ENCODE measurements at places on chromosomes 13 and 19.

GRCh38 chr13:97369261-97369893, 64.6 kb upstream of the RAP2A start:
- DNase-seq = no peak

DNA sequence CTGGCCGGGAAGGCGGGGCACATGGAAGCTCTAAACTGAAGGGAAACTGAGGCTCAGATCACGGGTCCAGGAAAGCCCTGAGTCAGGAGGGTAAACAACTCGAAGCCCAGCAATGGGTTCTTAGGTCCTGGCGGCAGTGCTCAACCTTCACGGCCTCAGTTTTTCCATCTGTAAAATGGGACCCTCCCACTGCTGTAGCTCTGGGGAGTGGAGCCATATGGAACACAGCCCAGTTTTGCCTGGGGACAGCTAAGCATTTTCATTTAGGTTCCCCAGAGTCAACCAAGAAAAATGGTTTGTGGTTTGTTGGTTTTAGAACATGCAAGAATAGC, 30.4 kb downstream of the CEBPG start:
- no peak for DNase-seq

DNA sequence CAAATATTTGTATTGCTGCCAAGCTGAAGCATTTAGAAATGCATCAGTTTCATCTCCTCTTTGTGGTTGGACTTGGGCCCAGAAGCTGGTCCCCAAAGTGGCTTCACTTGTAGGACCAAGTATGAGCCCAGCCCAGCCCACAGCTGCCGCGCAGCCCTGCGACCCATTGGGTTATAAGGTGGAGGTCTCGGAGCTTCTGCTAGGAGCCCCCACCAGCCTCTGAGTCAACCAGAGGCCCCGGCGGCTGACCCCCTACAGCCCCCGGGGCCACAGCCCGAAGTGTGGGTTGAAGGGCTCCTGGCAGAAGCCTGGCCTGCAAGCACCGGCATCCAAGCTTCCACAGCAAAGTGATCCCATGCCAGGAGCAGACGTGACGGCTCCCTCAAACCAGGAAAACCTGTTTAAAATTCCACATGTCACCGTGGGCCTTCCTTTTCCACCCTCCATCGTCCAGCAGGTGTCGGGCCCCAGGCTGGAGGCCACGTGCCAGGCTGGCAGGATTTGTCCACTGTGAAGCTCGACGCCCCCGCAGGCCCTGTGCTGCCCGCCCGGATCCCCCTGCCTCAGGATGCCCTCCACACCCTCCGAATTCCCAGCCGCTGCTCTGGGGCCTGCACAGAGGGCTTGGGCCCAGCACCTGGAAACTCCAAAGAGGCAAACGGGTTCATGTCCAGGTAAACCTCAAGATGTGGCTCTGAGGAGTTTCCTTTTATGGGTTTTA, 54.7 kb downstream of the C13orf46 start:
- peak; percentile 62 for DNase-seq

GRCh38 chr13:37656247-37656940, 57.8 kb upstream of the POSTN start:
- DNase-seq = no peak

GRCh38 chr13:100828226-100828625, 153.6 kb upstream of the TMTC4 start:
- DNase-seq = no peak

- no peak for DNase-seq
Measured at GRCh38 chr19:338421-338820, 6.2 kb downstream of the MIER2 start.

DNA sequence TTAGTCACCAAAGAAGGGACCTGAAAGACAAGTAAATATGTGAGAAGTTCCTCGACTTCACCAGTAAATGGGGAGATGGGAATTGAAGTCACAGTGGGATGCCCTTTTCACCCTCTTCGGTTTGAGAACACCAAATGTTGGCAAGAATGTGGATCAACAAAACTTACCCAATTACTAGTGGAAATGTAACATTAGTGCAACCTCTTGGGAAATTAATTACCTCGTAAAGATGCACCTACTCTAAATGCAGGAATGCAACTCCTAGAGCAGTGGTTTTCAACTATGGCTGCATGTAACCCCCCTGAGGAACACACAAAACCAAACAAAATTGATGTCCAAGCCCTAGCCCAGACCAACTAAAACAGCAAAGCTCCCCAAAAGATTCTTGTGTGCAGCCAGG, 78.1 kb downstream of the LNX2 start:
- no peak for DNase-seq

DNA sequence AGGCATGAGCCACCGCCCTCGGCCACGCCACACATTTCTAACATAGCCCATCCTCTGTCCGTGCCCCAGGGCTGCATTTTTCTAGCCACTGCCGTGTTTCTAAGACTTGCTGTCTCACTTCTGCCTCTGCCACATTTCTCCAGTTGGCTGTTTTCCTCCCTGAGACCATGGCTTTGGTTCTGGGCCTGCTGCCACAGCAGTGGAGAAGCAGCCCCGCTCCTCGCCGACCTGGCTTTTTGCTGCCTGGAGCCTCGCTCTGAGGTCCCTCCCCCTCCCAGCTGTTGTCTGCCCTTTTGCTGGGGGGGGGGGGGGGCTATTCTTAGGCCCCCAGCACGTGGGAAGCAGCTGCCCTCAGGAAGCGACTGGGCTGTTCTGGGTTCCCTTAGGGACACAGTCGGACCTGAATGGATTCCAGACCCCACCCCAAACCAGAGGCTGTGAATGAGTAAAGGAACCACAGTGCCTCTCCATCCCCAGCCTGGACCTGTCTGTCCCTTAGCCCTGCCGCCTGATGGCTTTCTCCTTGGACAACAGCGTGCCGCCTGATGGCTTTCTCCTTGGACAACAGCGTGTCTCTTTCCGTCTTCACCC, 3.3 kb downstream of the GYS1 start:
- no peak for DNase-seq

DNA sequence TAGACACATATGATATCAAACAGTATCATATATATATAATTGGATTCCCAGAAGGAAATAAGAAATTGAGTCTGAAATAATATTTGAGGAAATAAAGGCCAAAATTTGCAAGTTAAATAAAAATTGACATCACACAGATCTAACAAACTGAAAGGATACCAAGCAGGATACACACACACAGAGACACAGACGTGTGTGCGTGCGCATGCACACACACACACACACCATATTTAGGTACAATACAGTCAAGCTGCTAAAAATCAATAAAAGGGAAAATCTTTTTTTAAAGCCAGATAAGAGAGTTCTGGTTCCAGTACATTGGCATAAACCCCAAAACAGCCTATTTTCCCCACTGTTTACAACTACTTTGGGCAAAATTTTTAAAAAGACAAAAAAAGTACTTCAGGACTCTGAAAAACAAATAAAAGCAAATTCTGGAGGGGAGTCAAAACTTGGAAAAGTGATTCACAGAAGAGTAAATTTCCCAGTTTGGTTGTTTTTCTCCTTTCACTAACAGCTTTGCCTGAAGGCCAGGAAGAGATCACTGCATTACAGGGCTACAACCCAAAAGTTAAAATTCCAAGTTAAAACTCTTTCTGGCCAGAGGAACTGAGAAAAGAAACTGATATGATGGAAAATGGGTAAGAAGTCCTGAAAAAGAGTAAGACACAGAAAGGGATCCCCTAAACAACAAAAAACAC, 16.2 kb downstream of the MYCBP2 start:
- DNase-seq = no peak

GRCh38 chr13:91141543-91142061, 205.9 kb upstream of the MIR17HG start:
- DNase-seq = no peak

- no peak for DNase-seq
Measured at GRCh38 chr19:3239367-3239766, 14.9 kb downstream of the CELF5 start.

GRCh38 chr13:23586336-23586735, 16.1 kb downstream of the TNFRSF19 start:
- no peak for DNase-seq

- DNase-seq = no peak
Measured at GRCh38 chr13:31011193-31011860, 78.9 kb downstream of the TEX26 start.

GRCh38 chr19:15288146-15288963, 44.0 kb downstream of the BRD4 start:
- peak; percentile 88 for DNase-seq

- no peak for DNase-seq
Measured at GRCh38 chr13:108924134-108924533, 294.7 kb downstream of the MYO16 start.

Data from RPMI8226 (cell line).